ENCODE measurements at places on chromosomes 1 and 21.

- no peak for DNase-seq
These were observed 184.8 kb upstream of the COA6 start for GRCh38 chr1:234188454-234188792.

- no peak for DNase-seq
These were observed 2.3 kb downstream of the MTMR11 start for GRCh38 chr1:149934356-149934755.

DNA sequence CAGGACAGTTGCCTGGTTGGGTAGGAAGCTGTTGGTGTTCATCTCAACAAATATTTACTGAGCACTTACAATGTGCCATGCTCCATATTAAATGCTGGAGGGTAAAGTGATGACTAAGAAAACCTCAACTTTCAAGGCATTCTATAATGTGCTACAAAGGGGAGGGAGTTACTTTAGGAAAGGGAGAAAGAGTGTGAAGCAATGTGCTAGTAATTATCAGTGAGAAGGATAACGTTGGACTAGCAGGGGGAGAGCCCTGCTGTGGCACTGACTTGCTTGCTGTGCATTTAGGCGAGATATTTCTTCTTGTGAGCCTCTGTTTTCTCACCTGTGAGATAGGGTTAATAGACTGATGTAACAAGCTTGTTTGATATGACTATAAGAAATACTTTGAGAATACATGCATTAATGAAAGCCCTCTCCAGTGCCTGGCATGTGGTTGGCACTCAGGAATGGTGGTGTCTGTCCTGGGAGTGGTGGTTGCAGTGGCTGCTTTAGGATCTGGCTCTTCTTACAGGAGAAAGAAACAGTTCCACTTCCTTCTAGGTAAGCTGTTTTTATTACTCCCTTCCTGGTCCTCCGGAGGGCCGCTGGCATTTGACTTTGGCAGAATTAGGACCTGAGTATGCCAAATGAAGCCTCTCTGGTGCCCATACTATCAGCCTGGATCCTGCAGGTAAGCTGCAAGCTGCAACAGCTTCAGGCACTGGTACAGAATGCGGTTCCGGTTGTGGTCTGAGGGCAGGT is 111.1 kb upstream of the COA6 start:
- no peak for DNase-seq

DNA sequence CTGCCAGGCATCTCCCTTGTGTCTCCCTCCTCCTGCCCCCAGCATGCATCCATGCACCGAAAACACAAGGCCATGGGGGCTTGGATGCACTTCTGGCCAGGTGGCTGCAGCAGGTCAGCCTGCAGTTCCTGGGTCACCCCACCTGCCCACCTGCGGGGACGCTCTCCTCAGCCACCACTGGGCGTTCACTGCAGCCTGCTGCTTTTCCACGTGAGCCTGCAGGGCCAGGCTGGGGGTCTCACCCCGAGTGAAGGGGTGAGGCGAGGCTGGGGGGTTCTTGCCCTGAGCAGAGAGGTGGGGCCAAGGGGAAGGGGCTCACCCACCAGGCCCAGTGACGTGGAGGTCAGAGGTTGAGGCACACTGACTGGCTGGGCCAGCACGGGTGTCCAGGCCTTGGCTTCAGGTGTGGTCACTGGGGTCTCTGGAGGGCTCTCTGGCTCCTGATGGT is 64.6 kb downstream of the WNT9A start:
- DNase-seq, result no peak

GRCh38 chr21:46110499-46111192 is 12.7 kb downstream of the COL6A2 start:
- DNase-seq, result no peak

- no peak for DNase-seq
These were observed 3.0 kb downstream of the ZC3H12A start for GRCh38 chr1:37477198-37477931.

DNA sequence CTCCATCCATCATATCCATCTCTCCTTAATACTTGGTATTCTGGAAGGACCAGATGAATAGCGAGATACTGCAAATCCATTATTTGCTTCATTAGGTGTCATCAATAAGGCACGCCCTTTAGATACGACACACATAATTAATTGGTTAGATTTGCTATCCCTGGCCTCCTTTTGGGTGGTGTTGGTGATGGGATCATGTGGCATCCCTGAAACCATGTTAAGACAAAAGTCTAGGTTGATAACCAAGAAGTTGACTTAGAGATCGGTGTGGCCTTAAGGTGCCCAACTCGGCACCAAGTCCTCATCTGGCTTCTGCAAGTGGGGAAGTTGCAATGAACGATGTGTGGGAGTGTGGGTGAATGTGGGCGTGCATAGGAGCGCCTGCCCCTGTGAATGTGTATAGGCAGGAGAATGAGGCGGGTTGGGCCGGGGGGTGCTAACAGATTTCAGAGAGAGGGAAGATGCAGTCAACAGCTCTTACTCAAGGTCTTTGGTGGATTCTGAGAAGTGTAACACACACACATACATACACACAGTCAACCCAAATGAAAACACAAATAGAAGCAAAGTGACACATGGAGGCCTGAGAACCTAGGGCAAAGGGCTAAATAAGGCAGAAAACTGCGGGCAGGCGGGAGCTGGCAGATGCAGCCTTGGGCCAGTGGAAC is 415.7 kb upstream of the ESRRG start:
- no peak for DNase-seq

GRCh38 chr1:24765308-24765988 is 20.2 kb downstream of the CLIC4 start:
- DNase-seq, result no peak

DNA sequence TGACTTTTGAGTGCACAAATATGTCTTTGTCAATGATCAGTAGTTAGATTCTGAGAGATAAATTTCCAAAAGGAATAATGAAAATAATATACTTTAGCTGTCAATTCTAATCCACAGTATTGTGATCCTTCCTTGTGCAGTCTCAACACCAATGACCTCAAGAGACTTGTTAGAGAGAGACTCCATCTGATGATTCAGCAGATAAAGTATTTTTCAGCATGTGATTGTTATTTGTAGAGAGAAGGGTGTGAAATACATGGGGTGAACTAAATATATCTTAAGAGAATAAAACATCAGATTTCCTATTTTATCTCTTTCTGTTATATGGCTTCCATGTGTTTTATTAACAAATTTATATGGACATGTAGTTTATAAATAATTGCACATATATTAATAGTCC is 5.9 kb upstream of the ZNF124 start:
- no peak for DNase-seq

- DNase-seq, result no peak
These were observed 15.3 kb downstream of the AGPAT3 start for GRCh38 chr21:43880111-43880985.

GRCh38 chr1:234605399-234605982 is 4.5 kb downstream of the IRF2BP2 start:
- DNase-seq, result no peak

DNA sequence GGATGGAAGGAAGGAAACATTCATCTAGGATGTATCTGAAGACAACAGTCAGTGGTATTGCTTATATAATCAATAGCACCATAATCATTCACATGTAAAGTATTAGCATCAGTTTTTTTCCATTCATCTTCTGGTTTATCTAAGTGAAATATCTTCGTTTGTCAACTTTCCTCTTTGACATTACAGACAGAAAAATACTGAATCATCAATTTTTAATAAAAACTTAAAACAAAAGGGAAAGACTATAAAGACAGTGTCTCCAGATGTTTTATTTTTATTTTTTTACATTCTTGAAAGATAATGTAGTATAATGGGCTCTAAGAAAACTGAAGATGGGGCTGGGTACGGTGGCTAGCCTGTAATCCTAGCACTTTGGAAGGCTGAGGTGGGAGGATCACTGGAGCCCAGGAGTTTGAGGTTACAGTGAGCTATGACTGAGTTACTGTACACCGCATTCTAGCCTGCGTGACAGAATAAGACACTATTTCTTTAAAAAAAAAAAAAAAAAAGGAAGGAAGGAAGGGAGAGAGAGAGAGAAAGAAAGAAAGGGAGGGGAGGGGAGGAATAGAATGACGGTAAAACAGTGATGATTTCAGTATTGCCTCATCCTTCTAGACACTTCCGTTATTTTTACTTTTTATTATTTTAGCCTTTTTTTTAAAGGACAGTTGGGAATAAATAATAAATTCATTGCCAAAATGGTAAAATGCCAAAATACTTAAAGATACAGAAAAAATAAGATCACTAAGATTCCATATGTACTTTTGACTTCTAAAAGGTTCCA is 89.5 kb downstream of the NRIP1 start:
- no peak for DNase-seq

- peak; percentile 69 for DNase-seq
These were observed 213.8 kb downstream of the HHIPL2 start for GRCh38 chr1:222334026-222334680.

DNA sequence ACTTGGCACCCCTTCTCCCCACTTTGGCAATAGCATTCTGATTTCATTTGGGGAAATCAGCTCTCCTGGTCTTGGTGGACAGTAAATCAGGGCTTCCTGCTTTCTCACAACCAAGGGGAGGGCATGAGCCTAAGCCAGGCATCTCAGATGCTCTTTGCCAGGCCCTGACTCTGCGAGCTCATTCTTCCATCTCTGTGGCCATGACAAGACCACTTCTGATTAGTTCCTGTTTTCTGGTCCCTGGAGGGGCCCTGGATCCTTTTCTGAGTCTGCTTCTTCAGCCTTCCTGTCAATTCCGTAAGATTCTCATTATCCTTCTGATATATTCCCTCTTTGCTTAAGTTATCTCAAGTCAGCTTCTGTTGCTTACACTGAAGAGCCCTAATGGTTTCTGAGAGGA is 210.4 kb downstream of the HIVEP3 start:
- no peak for DNase-seq

DNA sequence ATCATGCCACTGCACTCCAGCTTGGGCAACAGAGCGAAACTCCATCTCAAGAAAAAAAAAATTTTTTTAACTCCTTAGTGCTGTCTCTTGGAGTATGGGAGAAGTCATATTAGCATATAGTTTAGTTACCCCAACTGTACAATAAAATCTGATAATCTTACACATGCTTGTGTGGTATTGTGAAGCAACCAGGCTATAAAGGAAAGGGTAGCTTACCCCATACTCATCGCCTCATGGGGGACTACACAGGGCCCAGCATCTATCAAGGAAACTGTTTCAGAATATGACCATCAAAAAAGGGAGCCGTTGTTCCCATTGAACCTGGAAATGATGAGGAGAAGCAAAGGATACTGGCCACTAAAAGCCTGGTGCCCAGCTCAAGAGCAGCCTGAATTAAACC is 3.0 kb upstream of the TRAF3IP3 start:
- no peak for DNase-seq

- no peak for DNase-seq
These were observed 103.9 kb downstream of the EBNA1BP2 start for GRCh38 chr1:43067977-43068751.

DNA sequence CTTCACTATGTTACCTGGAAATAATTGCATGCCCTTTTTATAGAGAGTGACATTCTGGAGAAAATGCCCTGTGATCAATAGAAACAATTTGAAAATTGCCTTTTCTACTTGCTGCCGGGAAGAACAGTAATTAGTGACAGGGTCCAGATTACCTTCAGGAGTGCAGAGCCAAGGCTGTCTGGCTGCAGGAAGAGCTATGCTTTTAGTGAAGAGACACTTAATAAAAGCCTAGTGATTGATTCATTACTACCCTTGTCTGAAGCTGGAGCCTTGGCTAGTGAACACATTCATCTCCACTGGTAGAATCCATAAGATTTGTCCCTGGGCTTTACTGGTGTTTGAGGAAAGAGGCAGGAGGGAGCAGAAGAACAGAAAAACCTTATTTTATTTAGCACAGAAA is 12.9 kb upstream of the DNASE2B start:
- no peak for DNase-seq

DNA sequence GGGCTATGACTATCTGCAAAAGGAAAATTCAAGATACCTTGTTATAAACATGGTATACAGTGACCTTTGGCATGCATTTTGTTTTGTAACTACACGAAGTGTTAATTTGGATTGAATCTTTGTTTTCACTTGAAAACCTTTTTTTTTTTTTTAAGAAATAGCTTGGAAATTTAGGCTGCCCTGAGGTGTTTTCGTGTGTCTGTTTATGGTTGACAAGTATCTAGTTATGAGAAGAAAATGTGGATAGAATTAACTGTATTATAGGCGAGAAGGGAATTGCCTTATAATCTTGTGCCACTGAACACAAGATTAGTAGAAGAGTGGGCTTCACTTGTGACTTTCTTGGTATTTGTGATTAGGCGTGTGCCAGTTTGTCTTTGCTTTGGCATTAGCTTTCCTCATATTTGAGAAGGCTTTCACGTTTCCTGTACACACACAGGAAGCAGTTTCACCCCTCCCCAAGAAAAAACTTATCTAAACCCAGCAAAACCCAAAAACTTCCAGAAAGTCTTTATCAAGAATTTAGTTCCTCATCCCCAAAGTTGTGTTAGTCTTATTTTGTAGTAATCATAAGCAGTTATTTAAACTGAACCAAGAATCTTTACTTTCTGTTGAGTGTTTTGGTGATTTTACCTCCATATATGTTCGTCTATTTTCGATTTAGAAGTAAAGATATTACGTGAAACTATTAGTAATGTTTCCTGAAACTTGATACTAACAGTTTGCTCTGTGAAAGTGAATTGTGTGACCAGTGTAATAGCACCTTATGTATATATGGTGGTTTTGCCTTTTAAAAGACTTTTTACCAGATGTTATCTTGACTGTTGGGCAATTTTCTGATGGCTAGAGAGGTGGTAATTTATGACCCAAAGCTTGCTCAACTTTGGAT is 3.8 kb downstream of the DYRK1A start:
- DNase-seq, result no peak

DNA sequence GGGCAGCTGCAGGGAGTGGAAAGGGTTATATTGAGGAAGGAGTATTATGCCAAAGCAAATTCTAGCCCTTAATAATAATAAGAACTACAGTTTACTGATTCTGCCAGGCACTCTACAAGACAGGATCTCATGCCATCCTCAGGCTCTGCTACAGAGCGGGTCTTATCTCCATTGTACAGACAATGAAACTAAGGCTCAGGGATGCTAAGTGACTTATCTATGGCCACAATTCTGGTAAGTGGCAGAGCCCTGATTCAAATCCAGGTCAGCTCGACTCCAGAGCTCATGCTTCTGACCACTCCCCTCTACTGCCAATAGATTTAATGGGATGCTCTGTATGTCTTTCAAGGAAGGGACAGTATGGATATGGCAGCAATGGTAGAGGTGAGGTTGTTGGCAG is 146.1 kb upstream of the CD34 start:
- DNase-seq, result no peak

DNA sequence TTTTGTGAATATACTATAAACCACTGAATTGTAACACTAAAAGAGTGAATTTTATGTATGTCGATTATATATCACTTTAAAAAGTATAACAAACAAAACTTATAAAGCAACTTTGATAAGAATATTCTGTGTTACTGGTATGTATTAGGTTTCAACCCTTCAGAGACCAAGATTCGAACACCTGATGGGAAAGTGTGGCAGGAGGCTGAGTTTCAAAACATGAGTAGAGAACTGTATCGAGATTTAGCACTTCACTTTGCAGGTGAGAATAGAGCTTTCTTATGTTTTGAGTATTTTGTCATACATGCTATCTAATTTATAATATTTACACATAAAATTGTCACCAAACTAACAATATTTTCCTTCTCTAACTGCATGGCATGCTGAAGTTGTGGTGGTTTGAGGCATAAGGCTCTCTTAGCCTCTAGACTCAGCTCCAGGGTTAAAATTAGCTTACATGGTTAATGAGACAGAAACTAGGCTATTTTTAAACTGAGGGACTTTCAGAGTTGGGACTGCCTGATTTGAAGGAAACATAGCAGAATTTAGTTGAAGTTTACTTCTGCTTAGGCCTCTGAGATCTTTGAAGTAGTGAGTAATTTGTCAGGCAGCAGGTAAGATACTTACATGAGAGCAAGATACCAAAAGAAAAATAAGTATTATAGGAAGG is 48.6 kb downstream of the CEP350 start:
- DNase-seq, result no peak

All from HS-27A (cell line).